Neural crest cell (in vitro differentiated cells): ENCODE measurements at places on chromosomes 12 and 14. TPM values are rescaled to one million over a fixed set of nuclear protein-coding genes. Genes with fewer than 3 reads are reported as not detected.

KRT3 gene
- total RNA-seq = not detected in 2 replicates

DDX54 gene
- 68.5 and 69.7 TPM in 2 replicates for total RNA-seq

CELA1 gene
- not detected in 2 replicates for total RNA-seq

GPR68 gene
- total RNA-seq = 0.14 and 0.36 TPM in 2 replicates

RTN1 gene
- total RNA-seq = 14.9 and 18.0 TPM in 2 replicates

RNASE3 gene
- total RNA-seq = not detected in 2 replicates

PKP2 gene
- total RNA-seq = 3.6 TPM in 2 replicates

RNF41 gene
- total RNA-seq = 48.3 and 48.6 TPM in 2 replicates

KCNA5 gene
- total RNA-seq = not detected in 2 replicates

PLEKHG3 gene
- total RNA-seq = 43.4 and 46.0 TPM in 2 replicates

PSME2 gene
- 125 and 131 TPM in 2 replicates for total RNA-seq

TMEM132D gene
- 0.19 and 0.30 TPM in 2 replicates for total RNA-seq

CREBL2 gene
- total RNA-seq = 11.4 and 13.2 TPM in 2 replicates

CHGA gene
- 3.0 and 4.3 TPM in 2 replicates for total RNA-seq

KITLG gene
- total RNA-seq = 6.2 and 7.0 TPM in 2 replicates

LRRC10 gene
- total RNA-seq = not detected in 2 replicates

NINJ2 gene
- total RNA-seq = 0.42 TPM in 1 of 2 replicates, not detected in the other

OTOGL gene
- 0.12 and 0.18 TPM in 2 replicates for total RNA-seq

NFATC4 gene
- 44.3 and 47.8 TPM in 2 replicates for total RNA-seq

ARG2 gene
- 19.1 and 22.2 TPM in 2 replicates for total RNA-seq

KCNK13 gene
- total RNA-seq = not detected in 2 replicates

KCNC2 gene
- total RNA-seq = not detected in 2 replicates

CTSG gene
- total RNA-seq = not detected in 2 replicates

MYO1A gene
- 0.25 and 0.40 TPM in 2 replicates for total RNA-seq

DNAJC22 gene
- 0.32 and 0.35 TPM in 2 replicates for total RNA-seq

ASCL1 gene
- 4.3 and 5.1 TPM in 2 replicates for total RNA-seq

CPNE6 gene
- not detected in 2 replicates for total RNA-seq

OS9 gene
- total RNA-seq = 123 and 135 TPM in 2 replicates

ASPG gene
- total RNA-seq = not detected in 2 replicates

C12orf50 gene
- total RNA-seq = 0.30 and 0.37 TPM in 2 replicates

LRTM2 gene
- total RNA-seq = 0.19 TPM in 1 of 2 replicates, not detected in the other

ST8SIA1 gene
- total RNA-seq = 62.7 and 64.7 TPM in 2 replicates
